CD4-positive, alpha-beta T cell treated with Interferon gamma for 1 hour (primary cell): ENCODE measurements at places on chromosomes 6 and 20.
A peak's percentile ranks its signal among the peaks of the same experiment; 100 is the strongest.

DNA sequence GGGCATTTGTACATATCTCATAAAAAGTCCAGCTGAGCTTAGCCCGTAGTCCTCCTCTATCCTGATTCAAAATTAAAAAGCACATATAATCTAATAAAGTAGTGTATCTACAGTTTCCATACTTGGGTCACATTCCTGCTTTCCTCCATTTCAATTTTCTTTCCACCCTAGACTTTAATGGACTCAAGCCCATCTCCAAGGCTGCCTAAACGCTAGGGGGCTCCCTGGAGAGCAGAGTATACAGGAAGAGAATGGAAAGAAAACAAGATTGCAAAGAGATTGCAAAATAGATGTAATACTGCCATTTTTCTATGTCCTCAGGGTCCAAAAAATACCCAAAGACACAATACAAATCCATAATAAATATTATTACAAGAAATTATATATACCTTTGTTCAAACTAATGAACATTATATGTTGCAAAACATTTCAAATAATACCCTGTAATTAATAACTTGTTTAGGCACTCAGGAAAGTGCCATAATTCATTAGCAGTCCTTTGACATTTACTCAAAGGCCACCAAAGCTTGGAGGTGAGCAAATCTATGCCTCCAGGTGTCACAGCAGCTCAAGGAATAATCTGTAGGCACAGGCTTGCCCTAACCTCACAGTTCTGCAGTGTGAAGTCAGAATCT, 2.4 kb upstream of the MCM3 start:
- peak; percentile 45 for DNase-seq

GRCh38 chr6:161436106-161436876, 162.4 kb upstream of the AGPAT4 start:
- no peak for DNase-seq

GRCh38 chr6:168799067-168799466, 358.1 kb downstream of the SMOC2 start:
- DNase-seq: no peak

DNA sequence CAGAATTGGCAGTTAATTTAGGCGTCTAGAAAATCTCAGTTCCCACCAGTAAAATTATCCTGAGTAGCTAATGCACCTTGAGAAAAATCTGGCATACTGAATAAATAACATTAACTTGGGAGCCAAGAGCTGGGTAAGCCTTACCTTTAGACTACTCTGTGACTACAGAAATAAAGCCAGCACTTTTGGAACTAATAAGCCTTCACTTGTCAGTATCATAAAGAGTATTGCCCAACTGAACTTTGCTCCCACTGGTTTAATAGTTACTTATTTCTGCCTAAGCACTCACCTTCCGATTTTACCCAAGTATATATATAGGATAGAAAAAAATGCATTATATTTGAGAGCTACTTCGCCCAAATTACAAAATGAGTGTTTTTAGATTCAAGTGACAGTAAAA, 10.7 kb downstream of the FAM8A1 start:
- DNase-seq: no peak

GRCh38 chr20:45176526-45177267, 2.0 kb downstream of the PI3 start:
- DNase-seq: no peak

- no peak for DNase-seq
Observed at GRCh38 chr20:1323256-1323655, 5.7 kb downstream of the SDCBP2 start.

DNA sequence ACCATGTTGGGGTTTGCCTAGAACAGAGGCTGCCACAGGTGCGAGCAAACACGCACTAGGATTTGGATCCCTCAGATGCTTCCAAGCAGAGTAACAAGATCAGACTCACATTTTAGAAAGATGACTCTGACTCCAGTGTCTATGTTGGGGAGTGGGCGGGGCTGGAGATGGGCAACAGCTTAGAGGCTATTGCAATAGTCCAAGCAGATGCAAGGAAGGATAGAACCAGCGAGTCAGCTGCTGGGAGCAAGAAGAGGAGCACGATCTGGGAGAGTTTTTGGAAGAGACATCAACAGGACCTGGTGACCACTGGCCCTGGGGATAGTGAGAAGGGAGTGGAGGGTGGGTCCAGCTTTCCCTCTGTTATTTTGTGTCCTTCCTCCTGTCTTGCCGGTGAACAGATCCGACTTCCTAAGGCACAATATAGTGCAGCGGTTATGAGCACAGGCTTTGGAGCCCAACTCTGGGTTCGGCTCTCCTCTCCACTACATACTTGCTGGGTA, 52.7 kb downstream of the FGD2 start:
- no peak for DNase-seq

GRCh38 chr6:42296614-42297013, 79.0 kb upstream of the MRPS10 start:
- DNase-seq: no peak

DNA sequence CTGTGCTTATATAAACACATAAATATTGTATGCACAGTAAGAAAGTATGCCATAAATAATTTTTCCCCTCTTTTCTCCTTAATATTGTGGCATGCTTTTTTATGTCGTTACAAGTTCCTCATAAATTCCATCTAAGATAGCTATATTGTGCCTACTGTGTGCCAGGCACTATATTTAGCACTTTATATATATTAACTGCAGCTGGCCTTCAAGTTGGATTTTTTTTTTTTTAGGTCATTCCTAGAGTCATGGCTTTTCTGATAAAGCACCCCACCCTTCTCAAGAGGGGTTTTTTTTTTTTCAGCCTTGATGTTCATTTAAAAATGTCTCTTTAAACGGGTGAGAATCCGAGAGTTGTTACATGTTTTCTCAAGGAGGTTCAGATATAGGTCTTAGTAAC, 42.8 kb upstream of the RNF8 start:
- DNase-seq: no peak

- no peak for DNase-seq
Observed at GRCh38 chr6:37667050-37667814, 30.5 kb downstream of the MDGA1 start.

GRCh38 chr20:4220352-4220751, 205.0 kb upstream of the RNF24 start:
- no peak for DNase-seq

DNA sequence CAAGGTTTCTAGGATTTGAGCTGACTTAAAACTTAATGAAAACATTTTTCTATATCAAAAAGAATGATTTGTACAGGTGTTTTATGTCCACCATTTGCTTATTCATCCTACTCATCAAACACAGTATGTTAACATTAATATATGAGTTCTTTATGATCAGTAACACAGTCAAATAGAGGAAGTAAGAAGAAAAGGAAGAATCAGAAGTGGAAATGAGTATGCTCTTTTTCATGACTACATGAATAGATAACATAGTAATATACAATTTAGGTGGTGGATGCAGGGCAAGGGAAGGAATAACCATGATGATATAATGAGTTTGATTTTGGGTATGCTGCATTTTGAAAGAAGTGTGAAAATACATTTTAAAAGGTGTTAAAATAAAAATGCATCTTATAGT, 16.5 kb downstream of the KPNA5 start:
- no peak for DNase-seq
